ENCODE measurements at places on chromosomes 6 and 20.

- DNase-seq, result no peak
These were observed 28.9 kb upstream of the SMIM29 start for GRCh38 chr6:34277763-34278112.

GRCh38 chr20:59672576-59672975 is 68.2 kb downstream of the PHACTR3 start:
- DNase-seq, result no peak

GRCh38 chr6:140977403-140977802 is 1155.3 kb upstream of the GJE1 start:
- no peak for DNase-seq

- no peak for DNase-seq
These were observed 916.0 kb upstream of the FLRT3 start for GRCh38 chr20:15253431-15253830.

DNA sequence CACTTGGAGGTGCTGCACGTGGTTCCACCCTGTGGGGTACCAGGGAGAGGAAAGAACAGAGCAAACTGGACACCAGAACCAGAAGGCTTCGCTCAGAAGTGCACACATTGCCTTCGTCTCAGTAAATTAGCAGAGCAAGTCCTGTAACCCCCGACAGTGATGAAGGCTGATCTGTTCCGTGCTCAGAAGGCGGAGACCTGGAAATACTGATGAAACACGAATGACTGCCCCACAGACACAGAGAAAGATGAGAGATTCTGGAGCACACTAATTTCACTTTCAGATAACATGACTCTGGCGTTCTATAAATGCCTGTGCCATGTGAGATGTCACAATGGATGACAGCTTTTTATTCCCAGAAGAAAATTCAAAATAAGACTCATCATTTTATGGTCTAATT is 44.2 kb upstream of the CCR6 start:
- no peak for DNase-seq

GRCh38 chr6:137676888-137677287 is 182.7 kb upstream of the OLIG3 start:
- DNase-seq, result no peak

DNA sequence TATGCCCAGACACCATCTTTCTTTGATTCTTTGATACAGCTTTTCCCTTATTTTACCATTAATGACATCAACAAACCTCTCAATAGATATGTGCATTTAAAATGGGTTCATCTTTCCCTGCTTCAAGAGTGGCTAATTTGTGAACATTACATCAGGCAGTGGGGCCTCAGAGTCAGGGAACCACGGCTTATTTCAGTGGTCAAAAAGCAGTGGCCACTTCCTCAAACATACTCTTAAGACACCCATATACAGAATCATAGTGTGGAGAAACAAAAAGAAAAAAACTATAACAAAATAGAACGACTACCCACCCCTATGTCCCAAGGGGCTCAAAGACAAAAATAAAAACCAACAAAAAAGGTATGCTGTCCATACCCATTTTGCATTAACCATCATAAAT is 12.9 kb downstream of the SALL4 start:
- DNase-seq, result no peak

GRCh38 chr20:34473262-34473883 is 42.8 kb upstream of the DYNLRB1 start:
- DNase-seq, result peak; percentile 17

DNA sequence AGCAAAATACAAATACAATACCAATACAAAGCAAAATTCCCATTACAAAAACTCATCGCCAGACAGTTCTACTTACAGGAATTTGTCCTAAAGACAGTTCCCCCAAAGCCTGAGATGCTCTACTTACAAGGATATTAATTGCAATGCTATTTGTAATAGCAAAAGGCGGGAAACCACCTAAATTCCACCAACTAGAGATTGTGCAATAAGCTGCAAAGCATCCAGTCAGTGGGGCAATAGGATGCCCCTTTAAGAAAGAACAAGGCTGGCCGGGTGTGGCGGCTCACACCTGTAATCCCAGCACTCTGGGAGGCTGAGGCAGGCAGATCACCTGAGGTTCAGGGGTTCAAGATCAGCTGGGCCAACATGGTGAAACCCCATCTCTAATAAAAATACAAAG is 39.1 kb downstream of the FAM209B start:
- DNase-seq, result no peak

DNA sequence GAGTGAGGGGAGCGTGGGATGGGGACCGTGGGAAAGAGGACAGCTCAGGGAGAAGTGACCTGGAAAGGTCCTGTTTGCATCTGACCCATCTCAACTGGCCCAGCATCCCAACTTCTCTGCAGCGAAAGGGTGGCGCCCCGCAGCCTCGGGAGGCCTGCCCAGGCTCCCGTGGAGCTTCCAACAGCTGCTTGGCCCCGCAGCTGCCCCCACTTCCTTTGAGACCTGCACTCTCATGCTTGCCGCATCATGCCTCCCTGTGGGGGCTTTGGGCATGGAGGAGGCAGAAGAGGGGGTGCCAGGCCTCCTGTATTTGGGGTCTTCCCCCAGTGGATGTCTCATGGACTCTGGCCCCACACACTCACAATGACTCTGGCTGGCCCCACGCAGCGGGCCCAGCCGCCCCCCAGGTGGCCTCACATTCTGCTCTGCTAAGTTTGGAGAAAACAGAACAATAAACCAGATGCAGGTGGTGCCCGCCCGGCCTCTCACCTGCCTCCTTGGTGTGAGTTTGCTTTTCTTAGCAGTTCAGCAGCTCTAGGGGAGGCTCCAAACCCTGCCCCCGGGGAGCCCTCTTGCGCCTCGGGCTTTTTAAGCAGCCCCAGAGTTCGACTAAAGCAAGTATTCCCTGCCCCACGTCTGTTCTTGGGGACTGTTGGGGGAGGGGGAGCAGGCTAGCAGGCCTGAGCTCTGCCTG is 40.7 kb downstream of the CPXM1 start:
- DNase-seq, result no peak

GRCh38 chr6:101326411-101326810 is 67.1 kb upstream of the GRIK2 start:
- no peak for DNase-seq

DNA sequence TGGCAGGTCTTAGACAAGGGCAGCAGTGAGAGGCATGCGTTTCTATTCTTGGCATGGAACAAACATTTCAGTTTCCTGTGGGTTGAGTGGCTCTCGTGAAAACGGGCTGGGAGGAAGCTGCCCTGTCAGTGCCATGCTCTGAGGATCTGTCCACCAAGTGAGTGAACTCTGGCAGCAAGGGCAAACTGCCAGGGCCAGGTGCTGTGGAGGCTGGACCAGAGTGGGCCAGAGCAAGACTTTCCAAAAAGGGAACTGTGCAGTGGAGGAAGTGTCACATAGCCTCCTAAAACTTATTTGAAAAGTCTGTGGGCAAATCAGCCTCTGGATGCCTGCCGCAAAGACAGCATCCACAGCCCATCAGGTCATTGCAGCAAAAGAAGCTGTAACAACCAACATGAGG is 44.2 kb upstream of the TAB2 start:
- DNase-seq, result peak; percentile 37

GRCh38 chr6:35776364-35777215 is at the start of gene CLPSL2:
TSS of gene CLPSL2 (plus strand) at chr6:35776598. CDS start at chr6:35776619, 21 bp downstream.
- DNase-seq, result peak; percentile 39

- no peak for DNase-seq
These were observed at the start of gene PRELID3B for GRCh38 chr20:59042151-59042795. TSS of gene PRELID3B (minus strand) at chr20:59042786. CDS start at chr20:59042730, 56 bp downstream.

GRCh38 chr20:1802385-1803060 is 92.7 kb upstream of the SIRPA start:
- peak; percentile 80 for DNase-seq

- DNase-seq, result no peak
These were observed 1.1 kb downstream of the DOP1A start for GRCh38 chr6:83068616-83069015.

- DNase-seq, result no peak
These were observed 373.5 kb downstream of the TBC1D32 start for GRCh38 chr6:120960761-120961160.

- no peak for DNase-seq
These were observed 107.7 kb downstream of the CD109 start for GRCh38 chr6:73803562-73804241.

DNA sequence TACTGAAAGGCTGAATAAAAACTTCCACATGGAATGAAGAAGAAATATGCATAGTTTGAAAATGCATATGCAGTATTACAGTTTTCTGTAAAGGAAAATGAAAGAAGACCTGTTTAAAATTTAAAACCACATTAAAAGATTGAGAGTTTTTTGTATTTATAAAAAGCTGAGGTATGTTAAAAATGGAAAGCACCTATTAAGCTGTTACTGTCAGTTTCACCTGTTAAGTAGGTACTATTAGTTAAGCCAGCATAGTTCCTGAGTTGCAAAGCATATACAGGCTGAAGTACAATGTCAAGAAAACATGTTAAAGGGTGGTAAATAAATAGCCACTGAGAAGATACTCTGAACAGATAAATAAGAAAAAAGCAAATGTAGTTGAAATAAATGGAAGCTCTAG is 69.9 kb downstream of the ATXN1 start:
- no peak for DNase-seq

DNA sequence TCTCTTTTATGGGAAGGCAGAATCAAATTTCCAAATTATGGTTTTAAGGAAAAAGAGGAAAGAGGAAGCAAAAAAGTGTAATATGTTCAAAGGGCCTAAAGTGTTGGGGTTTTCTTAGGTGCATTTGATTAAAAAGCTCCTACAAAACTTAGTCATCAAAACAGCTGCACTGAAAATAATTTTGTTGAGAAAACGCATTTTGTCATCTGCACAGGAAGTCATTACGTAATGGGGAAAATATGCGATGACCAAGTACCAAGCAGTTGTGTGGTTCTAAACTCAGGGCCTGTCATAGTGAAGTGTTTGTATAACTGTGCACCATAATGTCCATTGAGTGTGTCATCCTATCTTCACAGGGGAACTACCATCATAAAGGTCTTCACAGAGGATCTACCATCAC is 15.6 kb downstream of the HAO1 start:
- no peak for DNase-seq

- DNase-seq, result no peak
These were observed 136.8 kb upstream of the BTBD3 start for GRCh38 chr20:11780765-11781369.

GRCh38 chr6:15272562-15272961 is 26.7 kb downstream of the JARID2 start:
- no peak for DNase-seq

GRCh38 chr20:56929606-56930005 is 300.5 kb downstream of the TFAP2C start:
- no peak for DNase-seq

DNA sequence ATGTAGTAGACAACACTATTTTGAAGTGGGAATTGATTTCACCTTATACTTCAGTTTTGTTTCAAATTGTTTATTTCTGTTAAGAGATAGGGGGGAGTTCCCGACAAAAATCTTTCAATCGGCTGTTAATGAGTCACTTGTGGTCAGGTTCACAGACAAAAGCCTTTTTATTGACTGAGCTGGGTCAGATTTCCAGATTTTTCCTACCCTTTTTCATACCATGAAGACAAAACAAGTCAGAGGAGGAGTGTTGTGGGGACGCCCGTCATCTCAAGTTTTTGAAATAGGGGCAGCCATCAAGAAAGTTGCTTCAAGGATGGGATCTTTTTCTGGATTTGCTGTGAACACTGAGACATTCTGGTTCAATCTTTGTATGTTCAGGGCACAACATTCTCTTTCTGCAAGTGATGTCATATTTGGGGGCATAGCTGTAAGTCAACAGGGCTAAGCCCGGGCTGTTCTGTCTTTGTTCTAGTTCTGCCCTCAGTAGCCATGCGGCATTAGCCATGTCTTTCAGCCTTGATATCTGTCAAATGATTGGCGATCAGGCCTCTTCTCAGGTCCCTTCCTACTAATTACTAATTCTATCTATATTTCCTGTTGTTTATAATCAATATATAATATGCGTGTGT is 496.0 kb upstream of the MARCKS start:
- no peak for DNase-seq

DNA sequence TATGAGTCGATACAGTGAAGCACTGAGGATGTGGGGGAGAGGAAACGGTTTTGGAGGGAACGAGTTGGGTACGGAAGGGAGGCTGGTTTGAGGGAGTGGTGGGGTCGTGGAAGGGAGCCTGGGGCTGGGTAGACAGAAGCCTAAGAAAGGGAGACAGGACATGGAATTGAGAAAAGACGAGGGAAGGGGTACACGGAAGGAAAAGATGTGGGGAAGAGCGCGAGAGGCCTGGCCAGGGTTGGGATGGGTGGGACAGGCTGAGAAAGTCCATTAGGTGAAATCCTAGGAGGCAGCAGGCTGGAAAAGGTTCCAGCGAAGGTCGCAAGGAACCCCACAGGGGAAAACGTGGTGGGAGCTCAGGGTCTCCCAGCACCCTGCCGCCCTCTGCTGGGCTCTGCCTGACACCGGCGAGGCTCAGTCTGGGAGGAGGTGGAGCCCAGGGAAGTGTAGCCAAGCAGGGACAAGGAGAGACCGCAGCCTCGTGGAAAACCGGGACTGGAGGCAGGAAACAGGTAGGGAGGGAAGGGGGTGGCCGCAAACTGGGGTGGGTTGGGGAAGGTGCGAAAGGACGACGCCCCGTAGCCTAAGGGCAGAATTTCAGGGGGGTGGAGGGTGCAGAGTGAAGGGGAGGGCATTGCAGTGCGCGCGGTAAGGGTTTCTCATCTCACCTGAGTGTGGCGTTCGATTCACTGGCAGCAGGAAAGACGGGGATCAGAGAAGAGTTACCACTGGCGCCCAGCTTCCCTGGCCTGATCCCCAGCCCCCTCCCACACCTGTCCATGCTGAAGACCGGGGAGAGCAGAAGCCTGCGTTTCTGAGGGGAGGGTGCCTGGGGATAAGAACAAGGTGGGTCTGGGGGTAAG is 4.3 kb downstream of the GABBR1 start:
- DNase-seq, result peak; percentile 28

DNA sequence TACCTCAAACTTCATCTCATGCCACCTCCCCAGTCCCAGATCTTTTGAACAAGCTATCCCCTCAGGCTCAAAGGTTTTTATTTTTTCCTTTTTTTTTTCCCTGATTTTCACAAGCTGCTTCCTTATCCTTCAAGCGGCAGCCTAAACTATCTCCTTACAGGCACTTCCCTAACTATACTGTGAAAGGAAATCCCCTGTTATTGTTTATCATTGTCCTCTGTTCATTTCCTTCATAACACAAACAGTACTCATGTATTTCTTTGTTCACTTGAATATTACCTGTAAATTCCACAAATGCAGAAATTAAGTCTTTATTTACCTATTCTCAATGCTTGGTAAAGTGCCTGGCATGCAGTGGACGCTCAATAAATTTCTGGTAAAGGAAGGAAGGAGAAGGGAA is 48.9 kb downstream of the ME1 start:
- no peak for DNase-seq

- DNase-seq, result no peak
These were observed 674 bp downstream of the NRSN1 start for GRCh38 chr6:24126586-24127192.

DNA sequence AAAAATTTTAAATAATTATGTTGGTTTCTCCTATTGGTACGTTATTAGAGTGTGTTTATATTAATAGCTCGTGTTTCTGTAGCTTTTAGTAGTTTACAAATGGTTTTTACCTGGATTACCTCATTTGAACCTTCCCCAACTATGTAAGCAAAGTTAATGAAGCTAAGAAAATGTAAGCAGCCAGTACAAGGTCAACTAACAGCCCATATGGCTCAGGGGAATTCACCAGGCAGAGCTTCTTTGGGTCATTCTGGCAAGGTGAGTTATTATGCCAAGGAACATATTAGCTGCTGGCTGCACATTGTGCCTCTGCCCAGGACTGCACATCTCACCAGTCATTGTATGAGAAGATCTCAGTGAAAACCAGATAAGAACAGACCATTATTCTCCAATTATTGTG is 27.0 kb upstream of the MARCKS start:
- no peak for DNase-seq

Data from naive B cell (primary cell).